Effector memory CD8-positive, alpha-beta T cell (primary cell): ENCODE measurements at places on chromosomes 3 and 15.

GRCh38 chr3:5187920-5188418, 462 bp downstream of the EDEM1 start:
- DNase-seq = peak; percentile 44

GRCh38 chr3:145191543-145191942, 969.4 kb downstream of the PLOD2 start:
- no peak for DNase-seq

DNA sequence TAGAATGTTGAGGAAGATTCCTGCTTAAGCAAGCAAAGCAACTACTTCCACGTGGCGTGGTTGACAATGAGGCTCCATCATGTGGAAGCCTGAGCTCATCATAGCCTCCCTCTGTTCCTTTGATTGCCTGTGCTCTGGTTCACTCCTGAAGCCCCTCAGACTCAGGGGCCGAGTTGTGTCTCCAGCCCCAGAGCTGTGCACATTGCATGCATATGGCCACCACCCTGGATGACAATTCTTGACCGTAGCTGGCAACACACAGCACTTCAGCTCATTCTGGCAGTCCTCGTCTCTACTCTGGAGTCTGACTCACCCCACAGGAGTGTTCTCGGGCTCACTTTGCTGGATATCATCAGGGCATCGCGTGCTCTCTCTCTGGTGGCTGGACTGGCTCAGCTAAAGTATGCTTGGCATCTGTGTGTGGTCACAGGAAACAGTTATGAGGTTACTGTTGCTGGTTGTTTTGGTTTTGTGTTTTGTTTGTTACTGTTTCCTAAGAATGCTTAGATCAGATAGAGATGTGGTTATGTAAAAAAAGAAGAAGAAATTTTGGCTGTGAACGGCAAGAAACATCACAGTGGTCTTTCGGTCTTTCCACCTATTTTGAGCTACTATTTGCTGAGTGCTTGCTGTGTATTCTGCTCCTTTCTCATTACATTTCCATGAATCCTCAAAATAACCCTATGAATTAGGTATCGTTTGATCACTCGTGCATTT, 41.6 kb upstream of the MRPS22 start:
- no peak for DNase-seq

DNA sequence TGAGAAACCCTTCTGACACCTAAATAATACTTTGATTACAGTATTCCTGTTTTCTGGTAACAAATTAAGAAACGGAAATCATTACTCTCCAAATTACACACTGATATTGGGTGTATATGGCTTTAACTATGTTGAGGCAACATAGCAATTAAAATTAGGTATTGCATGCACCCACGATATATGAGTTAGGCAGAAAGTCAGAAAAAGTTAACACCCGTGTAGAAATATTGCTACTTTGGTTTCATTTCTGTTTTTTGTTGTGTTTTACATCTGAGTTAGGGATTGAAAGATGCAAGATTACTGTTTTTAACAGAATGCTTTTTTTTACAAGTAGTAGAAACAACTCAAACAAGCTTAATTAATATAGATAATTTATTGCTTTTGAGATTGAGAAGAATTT, 327.8 kb downstream of the GBE1 start:
- DNase-seq = no peak

GRCh38 chr3:195868866-195869412, 39.4 kb downstream of the TNK2 start:
- DNase-seq = no peak
